ENCODE measurements at places on chromosomes 16 and 17. TPM values are rescaled to one million over a fixed set of nuclear protein-coding genes. Genes with fewer than 3 reads are reported as not detected.

Gene TOM1L1
- 108 TPM for polyA plus RNA-seq

Gene RAB11FIP4
- polyA plus RNA-seq = 14.8 TPM

Gene TAF1C
- 34.3 TPM for polyA plus RNA-seq

Gene FOXL1
- 11.3 TPM for polyA plus RNA-seq

Gene SGCA
- 1.6 TPM for polyA plus RNA-seq

Gene TEKT5
- polyA plus RNA-seq = 0.36 TPM

All from renal cortex interstitium (tissue), 15 donors.